ENCODE measurements at places on chromosomes 5 and 9.

GRCh38 chr5:166369807-166370206 lies 1921.6 kb upstream of the WWC1 start:
- no peak for DNase-seq

- DNase-seq, result no peak
Observed at GRCh38 chr5:10301842-10302610, 5.7 kb downstream of the CMBL start.

DNA sequence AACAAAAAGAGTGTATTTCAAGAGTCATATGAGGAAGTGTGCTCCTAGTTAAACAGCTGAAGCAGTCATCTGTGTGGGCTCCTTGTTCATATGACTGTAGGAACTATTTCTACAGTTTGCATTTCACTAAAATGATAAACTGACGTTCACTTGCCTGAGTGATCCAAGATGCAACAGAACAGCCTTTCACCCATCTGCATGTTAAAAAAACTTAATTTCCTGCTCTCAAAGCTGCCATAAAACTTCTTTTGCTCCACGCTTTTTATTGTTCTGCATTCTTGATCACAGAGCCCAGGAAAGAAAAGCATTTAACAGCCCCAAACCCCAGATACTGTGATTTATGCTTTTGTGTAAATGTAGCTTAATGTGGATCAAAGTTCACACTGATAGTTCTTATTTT lies 43.9 kb downstream of the ZNF608 start:
- DNase-seq, result no peak

- DNase-seq, result no peak
Observed at GRCh38 chr5:61587125-61587524, 255.1 kb downstream of the ZSWIM6 start.

GRCh38 chr9:111063332-111063731 lies 25.1 kb upstream of the LPAR1 start:
- DNase-seq, result no peak
